ENCODE measurements at places on chromosomes 6 and 20.
A peak's percentile ranks its signal among the peaks of the same experiment; 100 is the strongest.

GRCh38 chr20:12984863-12985262 lies 23.9 kb upstream of the SPTLC3 start:
- no peaks in the 10 kb centered on the region for H3K36me3 ChIP-seq
- H3K4me3 ChIP-seq, result no peak overlapping the region
- H3K27ac ChIP-seq, result no peak overlapping the region
- H3K27me3 ChIP-seq, result no peaks in the 10 kb centered on the region

DNA sequence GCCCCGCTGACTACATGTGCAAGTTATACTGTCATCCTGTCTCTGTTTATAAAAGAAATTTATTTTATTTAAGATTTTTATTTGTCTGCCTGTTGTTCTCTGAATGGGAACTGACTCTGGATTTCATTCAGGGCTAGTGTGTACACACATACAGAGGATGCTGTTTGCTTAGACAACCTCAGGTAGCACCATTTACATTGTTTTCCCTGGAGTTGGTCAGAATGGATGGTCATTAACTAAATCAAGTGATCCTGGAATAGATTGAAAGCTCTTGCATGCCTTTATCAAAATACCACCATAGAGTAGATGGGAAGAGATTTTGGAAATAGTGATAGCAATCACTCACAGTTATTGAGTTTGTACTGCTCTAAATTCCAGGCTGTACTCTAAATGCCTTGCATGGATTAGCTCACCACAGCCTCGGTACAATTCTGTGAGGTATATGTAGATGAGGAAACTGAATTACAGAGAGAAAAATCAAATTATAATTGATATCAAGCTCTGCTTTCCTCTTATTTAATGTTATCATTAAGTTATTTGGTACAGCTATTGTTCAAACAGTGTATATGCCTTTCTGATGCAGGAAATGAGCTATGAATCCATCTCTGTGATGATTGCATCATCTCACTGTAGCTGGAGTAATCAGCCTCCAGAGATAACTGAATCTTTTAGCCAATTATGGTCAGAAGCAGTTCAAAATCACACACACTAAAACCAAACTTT lies 51.9 kb downstream of the RNF217 start:
- H3K36me3 ChIP-seq, result no peaks in the 10 kb centered on the region
- H3K27me3 ChIP-seq, result no peaks in the 10 kb centered on the region
- DNase-seq, result no peak
- no peak overlapping the region for H3K27ac ChIP-seq
- H3K4me1 ChIP-seq, result peaks cover 16% of the 10 kb centered on the region

DNA sequence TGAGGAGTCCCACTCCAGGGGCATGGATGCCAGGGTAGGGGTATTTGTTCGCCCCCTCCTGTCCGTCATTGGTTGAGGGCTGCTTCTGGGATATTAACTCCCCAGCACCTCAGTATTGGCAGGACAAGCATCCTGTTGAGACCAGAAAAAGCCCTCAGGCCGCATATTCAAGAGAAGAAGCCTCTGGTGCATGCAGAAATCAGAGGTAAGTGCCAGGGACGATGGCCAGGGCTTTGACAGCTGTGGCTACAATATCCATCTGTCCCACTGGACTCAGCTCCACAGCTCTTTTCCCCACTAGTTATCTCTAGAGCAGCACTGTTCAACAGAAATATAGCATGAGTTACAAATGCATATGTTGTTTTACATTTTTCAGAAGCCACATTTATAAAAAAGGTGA lies 651.3 kb downstream of the KIF16B start:
- no peaks in the 10 kb centered on the region for H3K27me3 ChIP-seq
- H3K4me3 ChIP-seq, result no peak overlapping the region
- no peaks in the 10 kb centered on the region for H3K4me1 ChIP-seq
- peak; percentile 88 for DNase-seq

GRCh38 chr6:41687501-41688175 lies 47.8 kb downstream of the TFEB start:
- no peak overlapping the region for H3K27ac ChIP-seq
- H3K4me1 ChIP-seq, result peaks cover 23% of the 10 kb centered on the region
- DNase-seq, result no peak
- H3K4me3 ChIP-seq, result no peak overlapping the region
